ENCODE measurements at places on chromosomes 4 and X. TPM values are rescaled to one million over a fixed set of nuclear protein-coding genes. Genes with fewer than 3 reads are reported as not detected.

The GPR173 gene
- 3.9 TPM for total RNA-seq

The MUC7 gene
- total RNA-seq, result not detected

The UGT2B15 gene
- total RNA-seq, result not detected

The RRAGB gene
- 23.5 TPM for total RNA-seq

The LRIT3 gene
- total RNA-seq, result under 0.01 TPM

The PRPS2 gene
- 21.6 TPM for total RNA-seq

The BTC gene
- 0.43 TPM for total RNA-seq

The PCDH19 gene
- total RNA-seq, result 0.32 TPM

The CFI gene
- total RNA-seq, result 18.4 TPM

The DDX53 gene
- total RNA-seq, result under 0.01 TPM

The LINC00632 gene
- total RNA-seq, result 5.2 TPM

The PRSS12 gene
- total RNA-seq, result 19.3 TPM

The POF1B gene
- total RNA-seq, result not detected

The MAOB gene
- total RNA-seq, result under 0.01 TPM

The IL13RA2 gene
- 2.3 TPM for total RNA-seq

The SPARCL1 gene
- total RNA-seq, result not detected

The NSG1 gene
- 0.86 TPM for total RNA-seq

The TMEM35A gene
- total RNA-seq, result 1.9 TPM

The TGIF2LX gene
- not detected for total RNA-seq

All from fibroblast of villous mesenchyme (primary cell).